ENCODE measurements at places on chromosomes 11 and 22. TPM values are rescaled to one million over a fixed set of nuclear protein-coding genes. Genes with fewer than 3 reads are reported as not detected.

DNA sequence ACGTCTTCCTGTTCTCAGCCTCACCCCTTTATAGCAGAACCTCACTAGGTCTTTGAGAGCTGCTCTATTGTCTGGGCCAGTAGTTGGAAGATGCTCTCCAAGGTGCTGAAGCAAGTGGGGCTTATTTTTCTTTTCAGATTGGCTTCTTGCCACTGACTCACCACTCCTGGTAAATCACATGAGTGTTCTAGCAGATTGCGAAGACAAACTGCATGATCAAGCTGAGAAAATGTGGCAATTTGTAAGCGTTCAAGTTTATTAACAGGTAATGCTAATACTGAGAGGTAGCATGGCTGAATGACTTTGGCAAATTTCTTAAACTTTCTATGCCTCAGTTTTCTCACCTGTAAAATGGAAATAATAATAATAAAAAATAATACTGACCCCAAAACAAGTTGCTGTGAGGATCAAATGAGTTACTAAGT, 59.2 kb downstream of the CACNG2 start:
- DNase-seq, result no peak

DNA sequence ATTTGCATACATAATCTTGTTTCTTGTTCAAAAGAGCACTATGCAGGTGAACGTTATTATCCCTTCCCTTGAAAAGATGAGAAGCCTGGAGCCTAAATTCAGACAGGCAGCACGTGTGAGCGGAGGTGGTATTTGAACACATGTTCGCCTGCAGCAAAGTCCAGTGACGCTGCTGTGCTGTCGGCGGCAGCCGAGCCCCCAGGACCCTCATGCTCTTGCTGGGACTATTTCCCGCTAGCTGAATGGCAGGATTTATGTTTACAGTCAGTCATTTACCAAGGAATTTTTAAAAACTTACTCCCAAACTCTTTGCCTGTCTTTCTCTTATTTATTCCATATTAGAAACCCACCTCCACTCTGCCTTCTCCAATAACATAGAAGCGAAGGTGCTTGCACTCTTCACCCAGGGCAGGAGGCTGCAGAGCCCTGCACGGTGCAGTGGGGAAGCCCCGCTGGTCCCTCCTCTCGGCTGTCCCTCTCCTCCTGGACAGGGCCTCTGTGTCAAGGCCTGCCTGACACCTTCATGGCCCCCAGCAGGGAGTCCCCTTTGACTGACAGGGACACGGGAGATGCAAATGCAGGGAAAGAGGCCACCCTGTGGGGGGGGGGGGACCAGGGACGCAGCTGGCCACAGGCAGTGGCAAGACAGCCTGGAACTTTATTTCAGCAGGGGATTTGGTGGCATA, 528.5 kb upstream of the B3GAT1 start:
- DNase-seq, result no peak

GRCh38 chr11:83448686-83449085, 162.5 kb upstream of the CCDC90B start:
- no peak for DNase-seq

GRCh38 chr11:125182573-125182972, 18.0 kb downstream of the PKNOX2 start:
- no peak for DNase-seq

GRCh38 chr11:48088682-48089050, 108.3 kb downstream of the PTPRJ start:
- no peak for DNase-seq

GRCh38 chr22:27134315-27134701, 476.9 kb downstream of the MIAT start:
- DNase-seq, result no peak

DNA sequence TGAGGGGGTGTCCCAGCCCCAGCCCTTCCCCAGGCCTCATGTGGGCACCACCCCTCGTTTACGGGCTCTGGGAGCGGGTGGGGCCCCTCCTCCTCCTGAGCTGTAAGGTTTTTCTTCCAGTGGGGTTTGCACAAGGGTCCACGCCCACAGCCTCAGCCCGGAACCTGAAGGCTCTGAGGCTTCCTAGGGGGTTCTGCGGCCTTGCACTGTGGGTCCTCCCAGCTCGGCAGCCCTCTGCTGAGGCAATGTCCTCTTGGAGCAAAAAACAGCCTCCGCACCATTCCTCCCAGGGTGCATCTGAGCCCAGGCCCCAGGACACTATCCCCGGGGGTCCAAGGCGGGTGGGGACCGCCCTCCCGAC, 14.1 kb downstream of the H19 start:
- DNase-seq, result no peak

- no peak for DNase-seq
These were observed 11.1 kb upstream of the SCGB1D4 start for GRCh38 chr11:62309991-62310390.

GRCh38 chr11:112121981-112122615, 35.4 kb downstream of the SDHD start:
- no peak for DNase-seq

DNA sequence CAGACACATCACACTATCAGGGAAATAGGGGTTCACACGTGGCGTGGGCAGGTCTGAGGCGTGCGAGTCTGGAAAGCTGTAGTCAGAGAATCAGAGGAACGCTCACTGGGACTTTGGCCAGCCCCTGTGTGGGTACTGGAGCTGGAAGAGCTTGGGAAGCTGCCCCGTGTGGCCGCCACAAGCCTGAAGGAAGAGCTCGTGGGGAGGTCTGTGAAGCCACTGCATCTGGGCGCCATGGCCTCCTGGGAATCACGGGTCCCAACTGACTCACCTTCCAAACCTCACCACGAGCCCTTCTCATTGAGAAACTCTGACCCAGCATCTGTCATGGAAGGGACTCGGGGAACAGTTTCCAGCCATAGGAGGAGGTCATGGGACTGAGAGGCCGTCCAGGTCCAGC, 5.9 kb upstream of the MRGPRF start:
- DNase-seq, result no peak

DNA sequence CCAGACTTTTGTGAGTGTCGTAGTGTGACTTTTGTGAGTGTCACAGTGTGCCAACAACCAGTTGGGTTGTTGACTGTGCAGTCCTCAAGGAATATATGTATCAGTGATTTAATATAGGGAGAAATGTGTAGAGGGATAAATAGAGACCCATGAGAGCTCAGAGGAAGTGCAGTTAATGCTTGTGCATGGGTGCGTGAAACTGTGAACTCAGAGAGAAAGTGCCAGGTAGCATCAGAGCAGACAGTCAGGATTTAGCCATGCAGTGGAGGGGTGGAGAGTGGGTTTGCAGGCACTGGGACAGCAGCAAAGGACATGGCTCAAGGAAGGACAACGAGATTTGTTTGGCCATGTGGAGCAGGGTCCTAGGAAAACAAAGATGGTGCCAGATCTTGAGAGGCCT, 33.6 kb downstream of the YWHAH start:
- no peak for DNase-seq

GRCh38 chr22:17269607-17270261, 50.5 kb upstream of the ADA2 start:
- no peak for DNase-seq

- no peak for DNase-seq
These were observed 6.2 kb downstream of the PTPN5 start for GRCh38 chr11:18785411-18785810.

The SPDYC gene
- total RNA-seq, result not detected

The NUP98 gene
- 37.3 TPM for total RNA-seq

The GAL3ST1 gene
- 0.16 TPM for total RNA-seq

The INSC gene
- total RNA-seq, result 0.25 TPM

The VSTM5 gene
- total RNA-seq, result not detected

Measured in left ventricle myocardium inferior (tissue), 1 donor.